IPS DF 19.7 (cell line): ENCODE measurements at places on chromosomes 1 and 21.

DNA sequence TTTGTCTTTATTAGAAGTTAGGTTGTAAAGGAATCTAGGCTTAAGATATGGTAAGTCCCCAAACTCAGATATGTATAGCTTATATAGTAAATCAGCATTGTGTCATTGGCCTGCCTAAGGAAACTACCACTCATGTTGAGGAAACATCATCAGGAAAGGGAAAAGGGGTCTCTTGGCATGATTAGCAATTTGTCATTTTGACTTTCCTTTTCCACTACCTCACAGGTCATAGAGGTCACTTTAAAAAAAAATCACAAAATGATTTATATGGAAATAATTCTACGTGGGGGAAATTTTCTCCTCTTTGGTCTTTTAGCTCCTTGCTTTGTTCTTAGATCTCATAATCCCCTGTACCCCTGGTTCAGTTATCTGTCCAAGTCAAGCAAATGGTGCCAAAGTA lies 213.5 kb downstream of the RPS6KC1 start:
- no peak for DNase-seq

DNA sequence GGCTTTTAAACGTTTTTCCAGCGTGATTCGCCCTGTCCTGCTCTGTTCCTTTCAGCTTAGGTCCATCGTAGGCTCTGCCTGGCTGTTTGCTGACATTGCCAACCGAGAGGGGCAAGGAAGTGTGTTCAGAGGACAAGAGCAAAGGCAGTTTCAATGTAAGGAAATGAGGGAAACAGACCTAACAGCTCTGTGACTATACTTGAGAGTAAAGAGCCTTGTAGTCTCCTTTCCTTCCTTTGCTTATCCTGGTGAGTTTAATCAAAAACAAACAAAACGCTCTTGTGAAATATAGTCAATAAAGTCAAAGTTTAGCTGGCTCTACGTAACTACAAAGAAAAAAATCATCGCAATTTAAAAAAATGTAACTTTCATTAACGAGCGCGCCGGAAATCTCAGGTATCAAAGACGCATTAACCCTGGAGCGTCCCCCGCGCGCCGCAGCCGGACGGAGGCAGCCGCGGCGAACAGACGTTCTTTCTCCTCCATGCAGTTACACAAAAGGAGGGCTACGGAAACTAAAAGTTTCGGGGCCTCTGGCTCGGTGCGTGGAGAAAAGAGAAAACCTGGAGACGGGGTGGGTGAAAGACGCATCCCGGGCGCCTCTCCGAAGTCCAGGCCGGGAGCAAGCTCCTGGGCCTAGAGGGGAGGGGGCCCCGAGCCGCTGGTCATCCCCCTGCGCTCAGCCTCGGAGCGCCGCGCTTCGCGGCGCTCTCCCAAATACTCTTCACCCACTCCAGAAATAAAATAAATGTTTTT lies 617 bp upstream of the ADGRL2 start:
- no peak for DNase-seq

- DNase-seq: no peak
Measured at GRCh38 chr1:57058652-57059501, 93.1 kb upstream of the C8B start.

DNA sequence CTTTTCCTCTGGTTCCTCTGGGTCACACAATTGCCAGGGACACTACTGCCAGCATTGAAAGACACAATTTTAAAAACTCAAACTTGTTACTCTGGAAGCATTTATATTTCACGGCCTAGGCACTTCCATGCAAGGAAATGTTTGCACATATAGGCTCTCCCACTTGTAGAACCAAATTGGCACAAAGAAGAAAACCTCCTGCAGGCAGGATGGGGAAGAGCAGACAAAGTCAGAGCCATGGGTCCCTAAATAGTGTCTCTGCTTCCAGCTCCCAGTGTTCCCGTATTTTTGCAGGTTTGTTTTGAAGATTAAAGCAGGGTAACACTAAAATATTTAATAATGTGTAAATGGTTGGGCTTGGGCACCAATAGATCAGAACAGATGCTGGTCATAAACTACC lies 19.0 kb upstream of the ADGRL2 start:
- DNase-seq: no peak

DNA sequence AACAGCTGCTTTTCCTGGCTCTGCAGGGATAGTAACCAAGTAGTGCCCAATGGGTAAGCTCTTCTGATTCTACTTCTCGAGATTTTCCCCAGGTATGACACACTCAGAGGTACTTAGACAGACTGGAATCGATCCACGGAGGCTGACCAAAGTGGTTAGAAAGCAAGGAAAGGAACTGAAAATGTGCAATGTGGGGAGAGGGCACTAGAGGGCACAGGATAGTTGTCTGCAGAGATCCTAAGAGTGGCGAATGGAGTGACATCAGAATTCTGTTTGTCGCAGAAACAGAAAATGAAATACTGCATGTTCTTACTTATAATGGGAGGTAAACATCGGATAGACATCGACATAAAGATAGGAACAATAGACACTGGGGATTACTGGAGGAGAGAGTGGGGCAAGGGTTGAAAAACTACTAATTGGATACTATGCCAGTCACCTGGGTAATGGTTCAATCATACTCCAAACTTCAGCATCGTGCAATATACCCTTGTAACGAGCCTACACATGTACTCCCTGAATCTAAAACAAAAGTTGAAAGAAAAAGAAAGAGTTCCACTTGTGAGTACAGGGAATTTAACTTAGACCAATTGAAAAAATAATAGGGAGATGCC lies 23.3 kb downstream of the CYP2J2 start:
- DNase-seq: no peak

DNA sequence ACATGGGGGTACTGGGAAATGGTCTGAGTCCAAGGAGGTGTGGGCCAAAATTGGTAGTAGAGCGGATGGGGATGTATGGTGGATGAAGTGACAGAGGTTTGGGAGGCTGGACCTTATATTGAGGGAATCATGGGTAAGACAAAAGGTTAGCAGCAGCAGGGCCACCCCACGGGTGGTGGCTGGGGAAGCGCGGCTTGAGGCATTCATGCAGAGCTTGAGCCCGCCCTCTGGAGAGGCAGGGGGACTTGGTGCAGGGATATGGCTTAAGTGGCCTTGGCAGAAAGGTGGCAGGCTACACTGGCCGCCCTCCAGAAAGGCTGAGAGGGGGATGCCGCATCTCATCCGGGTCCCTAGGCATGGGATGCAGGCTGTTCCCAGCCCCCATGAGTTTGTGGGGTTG lies 31.5 kb downstream of the HMGB4 start:
- DNase-seq: no peak

- no peak for DNase-seq
Measured at GRCh38 chr1:168320800-168321450, 40.2 kb downstream of the TBX19 start.

GRCh38 chr1:234262007-234262753 lies 111.1 kb upstream of the COA6 start:
- DNase-seq: no peak

DNA sequence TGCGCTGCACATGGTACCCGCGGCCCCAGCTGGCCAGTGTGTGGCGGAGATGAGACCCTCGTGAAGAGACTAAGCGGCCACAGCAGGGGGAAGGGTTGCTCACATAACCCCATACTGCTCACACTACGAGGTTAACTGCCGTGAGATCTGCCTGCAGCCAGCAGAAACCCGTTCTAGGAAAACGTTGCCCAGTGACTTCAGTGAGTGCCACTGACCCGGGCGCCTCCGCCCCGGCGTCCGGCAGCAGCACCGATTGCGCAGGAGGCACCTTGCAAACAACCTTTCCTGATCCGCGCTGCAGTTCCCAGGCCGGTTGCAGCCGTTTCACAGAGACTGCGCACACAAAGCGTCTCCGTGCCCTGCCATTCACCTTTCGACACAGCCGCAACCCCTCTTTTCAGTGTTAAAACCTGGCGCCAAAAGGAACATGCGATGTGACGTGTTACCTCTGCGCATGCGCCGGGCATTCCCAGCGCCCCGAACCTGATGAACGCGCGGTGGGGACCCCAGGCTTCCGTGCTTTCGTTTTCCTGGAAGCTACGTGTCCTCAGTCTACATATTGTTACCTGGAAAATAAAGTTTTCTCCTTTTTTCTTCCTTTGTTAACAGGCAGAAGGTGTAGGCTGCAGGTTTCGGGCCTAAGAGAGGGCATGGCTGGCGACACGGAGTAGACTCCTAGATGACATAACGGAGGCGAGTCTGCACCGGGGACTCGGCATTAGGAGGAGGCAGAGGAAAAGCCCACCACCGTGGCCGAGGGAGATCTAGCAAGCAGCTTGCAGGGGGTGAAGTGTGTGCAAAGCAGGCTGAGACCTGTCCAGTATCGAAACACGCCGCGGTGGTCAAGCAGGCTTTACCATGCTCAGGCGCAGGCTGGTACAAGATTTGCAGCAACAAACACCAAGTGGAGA lies 8.9 kb downstream of the VPS26C start:
- DNase-seq: no peak

GRCh38 chr1:9316512-9316911 lies 23.8 kb downstream of the SPSB1 start:
- DNase-seq: no peak

GRCh38 chr1:15639262-15639661 lies 22.0 kb downstream of the DDI2 start:
- DNase-seq: no peak

GRCh38 chr1:207088161-207088560 lies 499 bp upstream of the C4BPB start:
- DNase-seq: no peak

GRCh38 chr1:116755681-116756080 lies 1.5 kb downstream of the CD2 start:
- DNase-seq: no peak

DNA sequence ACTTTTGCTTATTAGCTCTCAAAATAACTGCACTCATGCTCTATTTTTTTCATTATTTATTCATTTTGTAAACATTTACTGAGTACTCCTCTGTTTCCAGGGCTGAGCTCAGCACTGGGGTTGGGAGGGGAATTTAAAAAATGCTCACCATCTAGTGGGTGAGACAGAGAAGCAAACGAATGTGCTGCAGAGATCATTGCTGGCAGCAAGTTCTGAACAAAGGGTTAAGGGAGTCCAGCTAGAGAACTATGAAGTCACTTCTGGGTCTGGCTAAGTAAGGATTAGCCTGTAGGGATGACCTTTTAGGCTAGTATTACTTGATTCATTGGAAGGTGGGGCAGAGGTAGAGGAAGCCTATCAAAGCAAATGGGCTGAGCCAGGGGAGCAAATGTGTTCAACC lies 99.1 kb upstream of the ZNF644 start:
- DNase-seq: no peak

- no peak for DNase-seq
Measured at GRCh38 chr1:56644064-56644918, 823 bp upstream of the PRKAA2 start.

DNA sequence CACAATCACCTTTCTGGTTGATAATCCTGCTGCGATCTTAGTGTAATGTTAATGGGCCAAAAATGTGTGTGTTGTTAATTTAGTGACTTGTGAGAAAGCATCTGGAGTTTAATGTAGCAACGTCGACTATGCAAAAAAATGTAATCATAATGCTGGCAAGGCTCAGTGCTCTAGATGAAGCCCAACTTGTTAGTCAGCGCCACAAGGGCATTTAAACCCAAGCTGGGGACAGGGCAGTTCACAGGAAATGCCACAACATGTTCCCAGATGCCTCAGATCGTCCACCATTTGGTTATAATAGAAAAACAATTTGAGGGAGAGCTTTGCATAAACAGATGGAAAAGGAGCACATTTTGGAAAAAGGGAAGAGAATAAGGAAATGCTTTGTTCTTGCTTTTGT lies 585.4 kb upstream of the PLXNA2 start:
- no peak for DNase-seq

DNA sequence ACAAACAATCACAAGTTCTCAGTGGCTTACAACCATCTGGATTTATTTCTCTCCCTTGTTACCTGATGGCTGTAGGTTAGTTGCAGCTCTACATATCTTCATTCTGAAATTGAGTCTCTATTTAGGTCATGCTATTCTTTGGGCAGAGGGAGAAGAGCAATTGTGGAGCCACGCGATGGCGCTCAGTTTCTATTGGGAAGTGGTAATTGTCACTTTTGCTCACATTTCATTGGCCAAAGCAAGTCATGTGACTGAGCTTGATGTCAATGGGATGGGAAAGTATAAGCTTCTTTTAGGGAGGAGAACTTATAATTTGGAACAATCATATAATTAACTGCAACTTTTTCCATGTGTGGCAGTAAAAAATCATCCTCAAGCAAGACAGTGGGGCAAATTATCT lies 166.5 kb downstream of the LMO4 start:
- no peak for DNase-seq

DNA sequence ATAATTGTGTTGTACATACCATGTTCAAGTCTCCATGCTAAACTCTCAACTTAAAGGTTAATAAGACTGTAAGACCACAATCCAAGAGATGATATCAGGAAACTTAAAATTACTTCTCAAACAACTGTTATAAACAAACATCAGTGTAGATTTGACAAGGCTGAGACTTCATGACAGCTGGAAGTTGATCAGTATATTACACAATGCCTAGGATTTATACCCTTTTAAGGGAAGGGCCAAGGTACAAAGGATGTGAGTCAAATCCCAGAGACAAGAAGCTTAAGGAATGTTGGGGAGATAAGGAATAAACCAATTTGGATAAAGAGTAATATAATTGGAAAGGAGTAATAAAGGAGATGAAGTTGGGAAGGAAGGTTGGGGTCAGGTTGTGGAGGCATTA lies 98.8 kb downstream of the LBR start:
- no peak for DNase-seq

GRCh38 chr1:58545591-58546519 lies 671 bp downstream of the OMA1 start:
- DNase-seq: no peak

- no peak for DNase-seq
Measured at GRCh38 chr1:19057182-19057779, 100.8 kb upstream of the IFFO2 start.

GRCh38 chr1:19925342-19926070 lies 2.1 kb upstream of the PLA2G2E start:
- DNase-seq: no peak

- no peak for DNase-seq
Measured at GRCh38 chr1:23422241-23422877, 2.2 kb downstream of the TCEA3 start.

DNA sequence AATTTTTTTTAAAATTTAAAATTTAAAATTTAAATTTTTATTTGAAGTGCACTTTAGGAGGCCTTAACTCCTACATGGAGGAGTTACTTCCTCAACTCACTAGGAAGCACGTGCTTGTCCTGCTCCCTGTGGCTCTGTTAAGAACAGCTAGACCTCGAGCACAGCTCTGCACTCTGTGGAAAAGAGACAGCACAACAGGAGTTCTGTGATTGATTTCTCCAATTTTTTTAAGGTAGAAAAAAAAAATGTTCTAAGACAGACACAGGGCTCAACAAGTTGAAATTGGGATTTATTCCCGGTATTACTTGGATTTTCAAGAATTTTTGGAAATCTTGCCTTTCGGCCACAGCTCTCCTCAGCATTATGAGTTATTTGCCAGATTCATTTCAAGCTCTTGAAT lies 356.6 kb upstream of the LYPLAL1 start:
- DNase-seq: no peak

DNA sequence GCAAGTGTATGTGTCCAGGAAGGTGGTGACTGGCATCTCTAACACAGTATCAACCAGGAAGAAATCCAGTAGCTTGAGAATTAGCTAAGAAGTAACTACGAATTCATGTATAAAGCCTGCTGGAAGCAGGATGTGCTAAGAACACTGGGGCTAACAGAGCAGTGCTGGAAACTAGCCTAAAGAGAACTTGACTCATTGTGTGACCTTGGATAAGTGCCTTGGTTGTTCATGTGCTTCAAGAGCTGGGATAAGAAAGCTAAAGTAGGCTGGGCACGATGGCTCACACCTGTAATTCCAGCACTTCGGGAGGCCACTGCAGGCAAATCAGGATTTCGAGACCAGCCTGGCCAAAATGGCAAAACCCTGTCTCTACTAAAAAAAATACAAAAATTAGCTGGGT lies 186.9 kb downstream of the RRAGC start:
- DNase-seq: no peak

GRCh38 chr1:29830383-29830782 lies 594.1 kb downstream of the PTPRU start:
- DNase-seq: no peak
